Amygdala (tissue), 56 donors: ENCODE measurements at places on chromosomes 6 and 20.

GRCh38 chr6:47221565-47221964, 88.1 kb downstream of the TNFRSF21 start:
- DNase-seq: no peak

- no peak for DNase-seq
Observed at GRCh38 chr6:24919056-24919892, 16.5 kb downstream of the RIPOR2 start.

GRCh38 chr20:49479785-49480184, 2.7 kb downstream of the KCNB1 start:
- no peak for DNase-seq

DNA sequence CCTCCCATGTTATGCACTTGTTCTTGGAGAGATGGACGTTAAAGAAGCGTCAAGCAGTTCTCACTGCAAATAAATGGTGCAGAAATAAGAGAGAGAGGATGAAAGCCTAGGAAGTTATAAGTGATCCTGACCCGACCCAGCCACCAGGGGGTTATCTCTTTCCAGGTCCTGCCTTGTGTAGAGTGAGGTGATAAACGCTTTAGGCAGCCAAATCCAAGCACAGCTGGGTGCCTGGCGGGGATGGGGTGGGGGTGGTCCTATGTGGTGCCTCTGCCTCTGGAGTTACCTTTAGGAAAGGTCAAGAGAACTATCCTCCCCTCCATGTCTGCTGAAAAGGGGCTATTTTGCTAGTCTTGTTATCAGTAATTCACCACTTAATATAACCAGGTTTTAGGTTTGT, 9.2 kb upstream of the TFAP2A start:
- no peak for DNase-seq

- DNase-seq: no peak
Observed at GRCh38 chr6:105102186-105102585, 77.6 kb downstream of the POPDC3 start.
